ENCODE measurements at places on chromosomes 12 and 14. TPM values are rescaled to one million over a fixed set of nuclear protein-coding genes. Genes with fewer than 3 reads are reported as not detected.

GRCh38 chr12:6266971-6267721 lies 43.3 kb upstream of the PLEKHG6 start:
- peaks cover 5% of the 10 kb centered on the region for H3K4me1 ChIP-seq
- H3K36me3 ChIP-seq = no peaks in the 10 kb centered on the region
- no peak for DNase-seq

DNA sequence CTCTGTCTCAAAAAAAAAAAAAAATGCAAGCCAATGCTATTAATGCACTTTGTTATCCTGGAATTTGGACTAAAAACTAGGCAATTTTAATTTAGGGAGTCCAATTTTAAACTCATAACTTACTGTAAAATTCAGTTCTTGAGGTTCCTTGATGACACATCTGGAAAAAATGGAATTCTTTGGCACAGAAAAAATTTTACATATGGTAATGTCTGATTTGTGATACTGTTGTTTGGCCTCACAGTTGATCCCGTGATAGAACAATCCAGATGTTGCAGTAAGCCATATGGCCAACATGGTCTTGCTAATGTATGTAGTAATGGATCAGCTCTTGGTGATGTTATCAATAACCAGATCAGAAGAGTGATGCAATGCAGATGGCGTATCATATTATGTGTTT lies 1089.8 kb downstream of the FLRT2 start:
- no peak for DNase-seq
- H3K4me1 ChIP-seq = no peaks in the 10 kb centered on the region
- H3K4me3 ChIP-seq = no peak overlapping the region
- no peaks in the 10 kb centered on the region for H3K27me3 ChIP-seq
- H3K36me3 ChIP-seq = no peaks in the 10 kb centered on the region

DNA sequence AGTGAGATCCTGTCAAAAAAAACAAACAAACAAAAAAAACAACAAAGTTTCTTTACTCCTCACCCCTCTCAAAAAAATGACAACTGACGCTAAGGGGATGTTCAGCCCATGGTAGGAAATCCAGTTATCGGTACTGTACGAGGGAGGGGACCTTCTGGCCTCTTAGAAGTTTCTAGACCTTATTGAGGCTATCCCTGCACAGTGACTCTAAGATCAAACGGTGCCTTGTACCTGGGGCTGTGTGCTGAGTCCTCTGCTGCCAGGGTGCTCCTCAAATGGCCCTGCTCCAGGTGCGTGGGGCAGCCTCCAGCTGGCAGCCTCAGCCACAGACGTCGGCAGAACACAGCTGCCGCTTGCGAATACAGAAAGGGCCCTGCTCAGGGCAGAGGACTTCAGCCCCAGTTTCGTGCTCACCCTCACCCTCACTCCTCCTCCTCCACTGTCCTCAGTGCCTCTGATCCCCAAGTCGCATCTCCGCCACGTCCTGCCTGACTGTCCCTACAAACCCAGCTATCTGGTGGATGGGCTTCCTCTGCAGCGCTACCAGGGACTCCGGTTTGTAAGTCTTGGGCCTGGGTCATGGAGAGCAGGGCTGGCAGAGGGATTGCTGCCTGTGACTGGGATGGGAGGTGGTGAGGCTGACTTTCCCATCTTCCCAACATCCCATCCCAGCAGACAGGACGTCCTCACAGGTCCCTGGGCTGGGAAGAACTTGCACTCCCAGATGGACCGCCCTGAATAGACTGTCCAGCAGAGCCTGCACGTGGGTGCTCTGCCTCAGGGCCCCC lies 90.9 kb downstream of the B4GALNT3 start:
- H3K27me3 ChIP-seq = peaks cover 12% of the 10 kb centered on the region
- H3K4me1 ChIP-seq = peaks cover 6% of the 10 kb centered on the region
- H3K27ac ChIP-seq = no peak overlapping the region
- H3K36me3 ChIP-seq = no peaks in the 10 kb centered on the region
- DNase-seq = no peak

DNA sequence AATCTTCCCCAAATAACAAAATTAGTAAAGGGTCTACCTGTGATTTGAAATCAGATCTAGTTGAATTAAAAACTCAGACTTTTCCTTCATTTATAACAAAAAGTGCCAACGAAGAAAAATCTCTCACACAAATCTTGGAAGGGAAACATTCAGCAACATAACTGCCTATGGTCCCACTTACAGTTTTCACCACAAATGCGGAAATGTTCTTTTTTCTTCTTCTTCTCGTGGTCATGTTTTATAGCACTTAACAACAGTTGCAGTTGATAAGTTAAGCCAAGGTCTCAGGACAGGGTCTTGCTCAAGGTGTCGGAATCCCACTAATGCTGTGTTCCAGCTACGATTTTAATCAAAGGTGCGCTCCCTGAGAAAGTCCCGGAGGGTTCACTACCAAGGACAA lies 10.1 kb downstream of the RNASE6 start:
- H3K4me3 ChIP-seq = no peak overlapping the region
- H3K36me3 ChIP-seq = no peaks in the 10 kb centered on the region
- no peak for DNase-seq
- H3K27ac ChIP-seq = no peak overlapping the region
- H3K4me1 ChIP-seq = no peaks in the 10 kb centered on the region

Gene FAM161B
- 0.66 TPM for total RNA-seq

DNA sequence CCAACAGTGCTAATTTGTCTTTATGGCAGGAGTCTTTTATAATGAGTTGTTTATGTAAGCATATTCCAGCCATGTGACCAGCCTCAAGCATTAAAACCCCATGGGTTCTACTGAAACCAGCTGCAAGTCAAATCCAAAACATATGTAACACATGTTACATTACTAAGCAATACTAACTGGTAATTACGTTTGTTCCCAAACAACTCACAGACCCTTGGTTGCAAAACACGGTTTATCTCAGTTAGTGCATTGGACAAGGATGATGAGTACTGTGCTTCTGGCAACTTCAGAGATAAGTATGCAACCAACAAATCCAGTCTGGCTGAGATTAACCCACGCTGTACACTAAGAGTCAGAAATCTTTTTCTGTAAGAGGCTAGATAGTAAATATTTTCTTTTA lies 110.1 kb upstream of the FAR2 start:
- H3K27ac ChIP-seq = no peak overlapping the region
- H3K4me3 ChIP-seq = no peak overlapping the region
- no peaks in the 10 kb centered on the region for H3K27me3 ChIP-seq
- no peak for DNase-seq
- H3K4me1 ChIP-seq = peaks cover 21% of the 10 kb centered on the region

- H3K4me3 ChIP-seq = no peak overlapping the region
- H3K27ac ChIP-seq = no peak overlapping the region
- peaks cover 3% of the 10 kb centered on the region for H3K27me3 ChIP-seq
- H3K4me1 ChIP-seq = no peaks in the 10 kb centered on the region
- DNase-seq = no peak
- H3K36me3 ChIP-seq = no peaks in the 10 kb centered on the region
These were observed 33.9 kb upstream of the VASH1 start for GRCh38 chr14:76727384-76727783.

Gene RHOJ
- total RNA-seq = 0.32 TPM

DNA sequence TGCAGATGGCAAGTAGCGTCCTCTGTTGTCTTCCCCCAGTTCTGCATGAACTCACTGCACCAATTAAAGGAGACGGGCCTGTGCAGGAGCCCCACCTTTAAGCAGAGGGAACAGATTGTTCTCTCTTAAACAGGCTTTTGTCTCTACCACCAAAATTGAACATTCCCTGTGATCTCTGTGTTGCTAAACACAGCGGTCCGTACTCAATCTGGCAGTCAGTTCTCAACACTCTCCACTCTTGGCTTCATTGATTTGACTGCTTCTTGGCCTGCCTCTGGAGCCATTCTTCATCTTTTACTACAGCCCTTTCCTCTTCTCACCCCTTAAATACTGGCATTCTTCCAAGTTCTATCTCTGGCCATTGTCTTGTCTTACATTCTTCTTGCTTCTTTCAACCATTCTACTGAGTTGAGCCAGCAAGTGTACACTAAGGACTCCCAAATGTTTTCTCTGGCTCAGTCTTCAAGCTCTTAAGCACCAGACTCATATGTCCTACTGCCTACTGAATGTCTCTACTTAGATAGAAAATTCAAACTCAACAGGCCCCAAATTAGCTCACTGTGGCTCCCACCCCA lies 8.0 kb upstream of the NT5DC3 start:
- no peak overlapping the region for H3K4me3 ChIP-seq
- no peak for DNase-seq
- H3K36me3 ChIP-seq = no peaks in the 10 kb centered on the region

DNA sequence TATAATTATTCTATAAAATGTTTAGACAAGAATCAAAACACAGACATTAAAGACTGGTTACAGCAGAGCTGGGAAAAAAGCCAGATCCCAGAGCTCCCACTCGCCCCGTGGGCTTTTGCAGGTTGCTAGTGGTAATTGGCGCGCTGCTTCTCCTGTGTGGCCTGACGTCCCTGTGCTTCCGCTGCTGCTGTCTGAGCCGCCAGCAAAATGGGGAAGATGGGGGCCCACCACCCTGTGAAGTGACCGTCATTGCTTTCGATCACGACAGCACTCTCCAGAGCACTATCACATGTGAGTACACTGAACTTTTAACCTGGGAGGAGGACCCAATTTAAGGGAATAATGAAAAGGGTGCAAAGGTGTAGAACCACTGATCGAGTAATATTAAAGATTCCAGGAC lies 7.5 kb downstream of the TMEM52B start:
- no peak overlapping the region for H3K27ac ChIP-seq
- H3K27me3 ChIP-seq = no peaks in the 10 kb centered on the region
- no peak overlapping the region for H3K4me3 ChIP-seq
- no peak for DNase-seq

- peak overlapping the region; percentile 92 for H3K27ac ChIP-seq
- peaks cover 30% of the 10 kb centered on the region for H3K36me3 ChIP-seq
- DNase-seq = peak; percentile 85
- peaks cover 21% of the 10 kb centered on the region for H3K4me1 ChIP-seq
- H3K4me3 ChIP-seq = peak overlapping the region; percentile 80
These were observed 272 bp downstream of the HECTD1 start for GRCh38 chr14:31207287-31207754.

Gene LRFN5
- total RNA-seq = not detected

Gene NFKBIA
- 172 TPM for total RNA-seq

Gene CAPZA3
- total RNA-seq = not detected

Gene COL2A1
- not detected for total RNA-seq
